ENCODE measurements at places on chromosomes 7 and 10.

DNA sequence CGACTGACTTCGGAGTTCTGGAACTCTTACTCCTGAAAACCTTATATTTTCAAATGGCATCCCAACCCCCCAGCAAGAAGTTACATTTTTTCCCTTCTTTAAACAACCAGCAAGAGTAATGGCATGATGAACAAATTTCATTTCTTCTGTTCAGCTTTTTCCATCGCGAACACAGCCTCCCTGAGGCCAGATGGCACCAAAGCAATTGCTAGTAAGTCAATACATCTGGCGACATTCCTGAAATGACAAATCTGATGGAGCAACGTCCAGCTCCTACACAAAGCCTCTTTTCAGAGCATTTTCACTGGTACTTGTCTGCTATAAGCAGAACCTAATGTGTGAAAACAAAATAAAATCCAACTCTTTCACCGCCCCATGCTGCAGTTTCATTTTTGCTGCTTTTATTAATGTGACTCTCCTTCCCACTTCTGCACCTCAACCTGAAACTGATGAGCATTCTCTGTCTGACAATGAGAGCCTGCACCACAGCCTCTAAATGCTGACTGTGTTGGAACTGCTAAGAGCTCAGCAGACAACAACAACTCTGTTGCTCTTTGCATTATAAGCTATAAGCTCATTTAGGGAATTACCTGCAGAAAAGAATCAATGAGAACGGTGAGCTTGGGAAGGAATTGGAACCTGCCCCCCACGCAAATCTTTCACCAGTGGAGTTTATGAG, 229.8 kb downstream of the FGFR2 start:
- DNase-seq, result peak; percentile 61

GRCh38 chr7:64651203-64651602, 14.7 kb upstream of the ZNF107 start:
- DNase-seq, result no peak

DNA sequence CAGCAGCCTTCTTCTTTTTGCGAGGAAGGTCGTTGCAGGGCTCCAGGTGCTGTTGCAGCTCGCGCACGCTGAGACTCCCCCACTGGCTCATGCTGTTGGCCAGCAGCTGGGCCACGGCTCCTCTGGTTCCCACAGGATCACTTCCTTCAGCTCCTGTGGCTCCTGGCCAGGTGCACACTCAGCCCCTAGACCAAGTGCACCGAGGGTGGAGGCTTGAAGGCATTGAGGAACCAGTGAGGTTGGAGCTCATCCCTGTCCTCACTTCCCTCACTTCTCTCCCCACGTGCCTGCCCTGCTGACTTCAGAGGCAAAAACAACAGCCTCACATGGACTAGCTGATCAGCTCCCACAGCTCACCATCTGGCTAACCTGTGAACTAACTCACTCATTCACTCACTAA, 46.2 kb upstream of the ADRB1 start:
- no peak for DNase-seq

DNA sequence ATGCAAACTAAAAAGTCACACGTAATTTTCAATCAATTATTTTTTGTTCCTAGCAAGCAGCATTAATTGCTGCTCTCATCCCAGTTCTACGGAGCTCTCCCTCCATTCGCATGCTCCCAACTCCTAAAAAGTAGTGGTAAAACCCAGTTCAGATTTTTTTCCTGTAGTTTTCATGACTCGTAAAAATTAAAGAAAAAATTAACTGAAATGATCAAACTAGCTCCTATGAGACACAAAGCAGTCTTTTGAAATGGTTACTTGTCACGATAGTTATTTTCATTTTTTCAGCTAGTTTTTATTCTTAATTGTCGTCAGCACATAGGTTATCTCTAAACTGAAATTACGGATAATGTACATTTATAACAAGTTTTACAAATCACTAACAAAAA, 1.8 kb downstream of the HNRNPA2B1 start:
- no peak for DNase-seq

GRCh38 chr10:54985732-54986131, 184.7 kb upstream of the PCDH15 start:
- no peak for DNase-seq

GRCh38 chr7:131537571-131537978, 18.9 kb downstream of the PODXL start:
- no peak for DNase-seq

DNA sequence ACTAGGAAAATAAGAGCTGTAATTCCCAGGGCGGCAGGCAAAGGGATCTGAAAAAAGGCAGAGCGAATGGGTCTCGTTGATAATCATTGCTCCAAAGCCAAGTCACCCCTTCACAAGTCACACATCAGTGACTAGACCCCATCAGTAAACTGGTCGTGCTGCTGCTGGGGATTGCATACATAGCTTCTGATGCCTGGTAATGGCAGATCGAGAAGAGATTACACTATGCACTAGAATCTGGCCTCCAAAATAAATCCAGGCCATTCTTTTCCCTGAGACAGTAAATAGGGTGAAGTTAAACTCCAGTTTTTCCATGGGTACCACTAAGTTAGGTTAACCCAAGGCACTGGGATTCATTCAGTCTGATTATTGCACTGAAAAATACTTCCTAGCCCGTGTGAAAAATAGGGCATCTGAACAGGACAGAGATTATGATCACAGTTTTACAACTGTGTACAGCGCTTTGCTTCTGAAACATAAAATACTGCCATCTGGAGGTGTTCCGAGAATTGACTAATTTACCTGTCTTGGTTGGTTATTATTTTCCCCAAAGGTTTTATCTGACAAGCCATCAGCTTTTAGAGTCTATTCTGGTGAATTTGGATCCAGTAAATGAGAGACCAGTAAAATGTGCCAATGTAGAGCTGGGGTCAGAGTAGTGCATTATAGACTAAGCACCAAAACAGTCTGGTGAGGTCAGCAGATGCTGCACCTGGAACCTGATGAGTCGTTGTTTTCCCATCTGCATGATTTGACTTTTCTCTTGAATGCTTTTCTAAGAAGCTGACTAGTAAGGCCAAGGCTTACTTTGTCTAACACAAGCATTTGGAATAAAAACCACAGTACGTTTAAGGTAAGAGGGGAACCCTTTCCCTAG, 82.9 kb upstream of the AFAP1L2 start:
- no peak for DNase-seq

Measured in breast epithelium (tissue), 4 donors.